Naive thymus-derived CD8-positive, alpha-beta T cell (primary cell): ENCODE measurements at places on chromosomes 4 and X. TPM values are rescaled to one million over a fixed set of nuclear protein-coding genes. Genes with fewer than 3 reads are reported as not detected.

DNA sequence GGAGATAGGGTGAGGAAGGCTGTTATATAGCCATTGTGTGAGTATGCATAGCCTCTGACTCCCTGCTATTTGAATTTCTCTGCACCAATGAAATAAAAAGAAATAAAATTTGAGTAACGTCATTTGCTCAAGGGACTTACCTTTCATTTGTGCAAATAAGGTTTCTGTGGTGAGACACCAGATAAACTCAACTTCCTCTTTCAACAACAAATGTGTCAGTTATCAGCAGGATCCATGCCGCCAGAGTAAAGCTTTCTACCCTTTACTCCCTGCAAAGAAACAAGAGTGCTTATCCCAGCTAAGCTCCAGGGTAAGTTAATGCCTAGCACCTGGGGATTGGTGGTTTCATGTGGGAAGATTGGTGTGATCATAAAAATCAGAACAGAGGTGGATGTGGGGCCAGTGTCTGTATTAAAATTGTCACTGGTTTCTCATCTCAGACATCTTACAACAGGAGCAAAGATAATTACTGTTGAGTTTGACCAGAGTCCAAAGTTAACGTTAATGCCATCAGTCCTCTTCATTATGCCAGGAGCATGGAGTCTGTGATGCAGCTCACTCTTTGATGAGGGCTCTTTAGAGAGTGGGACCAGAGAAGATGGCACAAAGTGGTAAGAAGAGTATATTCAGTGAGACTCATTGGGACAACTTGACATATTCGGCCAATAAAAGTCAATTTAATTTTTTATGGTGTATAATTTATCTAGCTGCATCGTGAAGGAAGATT lies at the start of gene P2RY10:
Gene P2RY10, plus strand, starts transcription at position 206 of the 727 bp plus-strand sequence. CDS start 15,130 bp downstream, outside the sequence.
- peak; percentile 18 for DNase-seq
- peaks cover 2% of the 10 kb centered on the region for H3K36me3 ChIP-seq
- H3K4me1 ChIP-seq, result peaks cover 57% of the 10 kb centered on the region
- peak within 1 kb of the TSS; percentile 95 for H3K27ac ChIP-seq
- H3K27me3 ChIP-seq, result no peaks in the 10 kb centered on the region

GRCh38 chrX:40227125-40227524 lies 129.4 kb upstream of the BCOR start:
- no peaks in the 10 kb centered on the region for H3K27me3 ChIP-seq
- H3K4me1 ChIP-seq, result no peaks in the 10 kb centered on the region
- H3K27ac ChIP-seq, result no peak overlapping the region
- H3K36me3 ChIP-seq, result no peaks in the 10 kb centered on the region
- H3K4me3 ChIP-seq, result no peak overlapping the region
- DNase-seq, result no peak

- H3K27me3 ChIP-seq, result peaks cover 62% of the 10 kb centered on the region
- H3K27ac ChIP-seq, result no peak within 1 kb of the TSS
- no peak for DNase-seq
Measured at GRCh38 chrX:120310861-120311726, at the start of gene TMEM255A. TSS of gene TMEM255A (minus strand) at chrX:120311461. CDS start at chrX:120311309, 152 bp downstream.

GRCh38 chr4:39682138-39682537 lies 15.8 kb upstream of the UBE2K start:
- no peaks in the 10 kb centered on the region for H3K27me3 ChIP-seq
- H3K36me3 ChIP-seq, result no peaks in the 10 kb centered on the region
- H3K4me1 ChIP-seq, result no peaks in the 10 kb centered on the region
- no peak overlapping the region for H3K4me3 ChIP-seq

- no peak overlapping the region for H3K4me3 ChIP-seq
- H3K27ac ChIP-seq, result no peak overlapping the region
- H3K4me1 ChIP-seq, result no peaks in the 10 kb centered on the region
- H3K36me3 ChIP-seq, result no peaks in the 10 kb centered on the region
- DNase-seq, result no peak
- no peaks in the 10 kb centered on the region for H3K27me3 ChIP-seq
Measured at GRCh38 chrX:33726281-33727160, 405.6 kb downstream of the FAM47A start.

DNA sequence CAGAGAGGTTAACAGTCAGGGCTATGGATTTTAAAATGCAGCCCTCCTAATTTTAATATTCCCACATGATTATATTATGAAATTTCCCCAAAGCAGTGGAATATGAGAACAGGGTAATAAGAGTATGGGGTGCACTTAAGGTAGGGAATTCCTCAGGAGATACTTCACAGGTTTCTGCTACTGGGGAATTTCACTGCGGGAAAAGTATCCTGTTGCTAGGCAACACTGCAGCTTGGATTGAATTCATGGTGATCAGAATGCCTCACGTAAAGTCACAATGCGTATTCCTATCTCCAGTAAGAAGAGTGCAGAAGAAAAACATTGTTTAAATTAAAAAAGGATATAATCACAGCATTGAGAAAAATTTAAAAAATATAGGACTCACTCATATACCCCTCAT lies 398.1 kb upstream of the RPS6KA3 start:
- no peak overlapping the region for H3K4me3 ChIP-seq
- no peaks in the 10 kb centered on the region for H3K27me3 ChIP-seq
- H3K27ac ChIP-seq, result no peak overlapping the region
- H3K4me1 ChIP-seq, result no peaks in the 10 kb centered on the region

GRCh38 chr4:161252520-161253141 lies 911.2 kb downstream of the FSTL5 start:
- H3K4me3 ChIP-seq, result no peak overlapping the region
- no peak for DNase-seq
- peaks cover 16% of the 10 kb centered on the region for H3K36me3 ChIP-seq
- H3K27me3 ChIP-seq, result no peaks in the 10 kb centered on the region
- no peaks in the 10 kb centered on the region for H3K4me1 ChIP-seq

DNA sequence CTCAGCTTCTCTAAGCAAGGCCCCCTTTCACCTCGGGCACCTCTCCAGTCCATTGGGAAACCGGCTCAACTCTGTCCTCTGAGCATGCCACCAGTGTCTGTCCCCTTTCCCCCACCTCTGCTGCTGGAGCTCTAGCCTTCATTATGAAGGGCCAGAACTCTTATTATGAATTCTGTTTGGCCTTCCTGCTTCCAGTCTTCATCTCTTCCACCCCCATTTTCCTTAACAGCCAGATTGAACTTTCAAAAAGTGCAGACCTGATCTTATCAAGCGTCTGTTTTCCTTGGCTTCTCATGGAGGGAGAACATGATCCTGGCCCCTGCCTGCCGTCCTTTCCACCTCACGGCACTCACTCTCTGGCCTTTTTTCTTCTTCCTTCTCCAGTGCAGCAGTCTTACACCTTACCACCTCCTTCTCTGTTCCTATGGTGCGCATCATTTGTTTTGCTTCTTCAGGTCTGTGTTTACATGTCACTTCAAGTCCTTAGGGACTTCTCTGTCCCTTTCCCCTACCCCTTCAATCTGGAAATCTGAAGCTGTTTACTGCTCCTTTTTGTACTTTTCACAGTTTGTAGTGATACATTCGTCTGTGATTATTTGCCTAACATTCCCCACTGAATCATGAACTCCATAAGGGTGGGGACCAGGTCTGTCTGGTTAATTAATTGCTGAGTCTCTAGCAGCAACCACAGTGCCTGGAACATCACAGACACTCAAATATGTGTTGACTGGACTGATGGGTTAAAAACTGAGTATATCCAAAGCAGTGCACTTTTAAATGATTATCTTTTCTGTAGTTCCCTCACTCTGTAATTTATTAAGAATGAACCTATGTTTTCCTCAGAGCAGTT lies 55.8 kb downstream of the FNIP2 start:
- H3K27me3 ChIP-seq, result no peaks in the 10 kb centered on the region
- H3K4me3 ChIP-seq, result no peak overlapping the region
- peaks cover 13% of the 10 kb centered on the region for H3K36me3 ChIP-seq

DNA sequence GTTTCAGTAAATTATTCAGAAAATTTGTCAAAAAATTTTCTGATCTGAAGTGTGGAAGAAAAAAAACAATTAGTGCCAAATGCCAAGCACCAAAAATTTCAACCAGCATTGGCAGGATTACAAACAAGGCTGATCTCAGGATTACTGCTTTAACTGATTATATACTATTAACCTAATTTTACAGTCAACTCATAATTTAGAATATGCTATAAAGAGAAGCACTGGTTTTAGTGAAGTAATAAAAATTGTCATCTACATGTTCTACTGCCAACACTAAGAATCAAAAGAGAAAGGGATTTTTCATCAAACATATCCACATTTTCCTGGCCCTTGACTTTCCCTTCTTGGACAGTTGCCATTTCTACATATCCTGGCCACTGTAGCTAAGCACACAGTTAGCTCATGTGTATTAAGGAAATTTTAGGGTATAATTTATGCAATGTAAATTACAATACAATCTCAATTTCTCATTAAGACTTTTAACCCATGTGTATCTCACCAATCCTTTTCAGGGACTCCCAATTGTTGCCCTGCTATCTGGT lies 33.8 kb downstream of the THOC2 start:
- H3K4me3 ChIP-seq, result no peak overlapping the region
- H3K27ac ChIP-seq, result no peak overlapping the region
- H3K4me1 ChIP-seq, result no peaks in the 10 kb centered on the region
- H3K27me3 ChIP-seq, result no peaks in the 10 kb centered on the region
- H3K36me3 ChIP-seq, result no peaks in the 10 kb centered on the region

DNA sequence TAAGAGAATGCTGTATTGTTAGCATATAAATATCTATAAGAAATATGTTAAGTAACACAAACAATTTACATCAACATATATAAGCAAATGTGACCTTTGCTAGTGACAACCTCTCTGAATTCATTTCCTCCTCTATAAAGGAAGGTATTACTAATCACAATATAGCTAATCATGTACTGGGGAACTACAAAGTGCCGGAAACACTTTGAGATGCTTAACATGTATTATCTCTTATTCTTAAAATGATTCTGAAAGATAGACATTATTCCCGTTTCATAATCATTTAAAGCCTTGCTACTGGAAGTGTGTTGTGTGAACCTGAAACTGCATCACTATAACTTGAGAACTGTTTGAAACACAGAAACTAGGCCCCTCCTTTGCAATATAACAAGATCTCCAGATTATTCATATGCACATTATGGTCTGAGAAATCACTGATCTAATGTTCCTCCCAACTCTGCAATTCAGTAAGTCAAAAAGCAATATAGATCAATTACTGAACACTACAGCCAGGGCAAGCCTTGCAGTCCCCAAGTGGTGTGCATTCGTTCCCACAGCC lies 54.0 kb downstream of the KLHL8 start:
- H3K4me1 ChIP-seq, result no peaks in the 10 kb centered on the region
- H3K36me3 ChIP-seq, result no peaks in the 10 kb centered on the region
- no peaks in the 10 kb centered on the region for H3K27me3 ChIP-seq

DNA sequence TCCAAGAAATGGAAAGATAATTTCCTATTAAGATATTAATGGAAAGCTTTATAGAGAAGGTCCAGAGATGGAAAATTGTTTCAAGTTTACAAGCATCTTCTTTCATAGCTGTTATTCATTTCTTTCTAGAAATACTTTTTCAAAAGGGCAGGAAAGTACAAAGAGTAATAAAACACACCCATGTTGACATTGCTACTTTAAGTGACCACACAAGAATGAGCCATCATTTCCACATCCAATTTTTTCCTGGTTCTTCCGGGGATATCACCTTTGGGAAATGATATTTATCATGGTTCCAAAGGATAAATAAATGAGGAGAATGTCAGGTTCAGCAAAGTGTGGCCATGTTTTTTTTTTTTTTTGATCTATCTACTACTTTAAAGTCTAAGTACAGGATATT lies 4.5 kb downstream of the GLRA2 start:
- H3K27me3 ChIP-seq, result peaks cover 7% of the 10 kb centered on the region
- H3K27ac ChIP-seq, result no peak overlapping the region
- H3K4me3 ChIP-seq, result no peak overlapping the region
- DNase-seq, result no peak
- H3K4me1 ChIP-seq, result no peaks in the 10 kb centered on the region
- no peaks in the 10 kb centered on the region for H3K36me3 ChIP-seq

DNA sequence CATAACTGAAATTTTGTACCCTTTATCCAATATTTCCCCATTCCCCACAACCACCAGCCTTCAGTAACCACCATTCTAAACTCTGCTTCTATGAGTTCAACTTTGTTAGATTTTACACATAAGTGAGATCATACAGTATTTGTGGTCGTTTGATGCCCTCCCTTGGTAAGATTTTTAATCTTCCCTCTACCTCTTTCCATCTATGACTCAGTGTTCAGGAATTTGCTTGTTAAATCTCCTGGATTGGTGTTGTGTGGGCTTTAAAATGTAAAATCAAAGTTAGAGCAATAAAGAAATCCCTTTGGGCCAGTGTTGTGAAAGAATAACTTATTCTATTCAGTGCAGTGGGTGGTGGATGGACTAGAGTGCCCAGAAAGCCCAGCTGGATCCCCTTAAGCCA lies 37.4 kb downstream of the SLC16A2 start:
- no peak for DNase-seq
- H3K27ac ChIP-seq, result no peak overlapping the region
- no peaks in the 10 kb centered on the region for H3K36me3 ChIP-seq
- no peaks in the 10 kb centered on the region for H3K27me3 ChIP-seq
- H3K4me3 ChIP-seq, result no peak overlapping the region
- no peaks in the 10 kb centered on the region for H3K4me1 ChIP-seq

- peak overlapping the region; percentile 81 for H3K4me3 ChIP-seq
- peaks cover 17% of the 10 kb centered on the region for H3K4me1 ChIP-seq
- H3K36me3 ChIP-seq, result peaks cover 3% of the 10 kb centered on the region
Measured at GRCh38 chr4:80198441-80198837, 1.1 kb downstream of the PRDM8 start.

GRCh38 chr4:107988763-107989035 lies 990 bp upstream of the HADH start:
- H3K27ac ChIP-seq, result peak overlapping the region; percentile 99
- no peaks in the 10 kb centered on the region for H3K36me3 ChIP-seq
- no peak for DNase-seq
- H3K4me3 ChIP-seq, result no peak overlapping the region

DNA sequence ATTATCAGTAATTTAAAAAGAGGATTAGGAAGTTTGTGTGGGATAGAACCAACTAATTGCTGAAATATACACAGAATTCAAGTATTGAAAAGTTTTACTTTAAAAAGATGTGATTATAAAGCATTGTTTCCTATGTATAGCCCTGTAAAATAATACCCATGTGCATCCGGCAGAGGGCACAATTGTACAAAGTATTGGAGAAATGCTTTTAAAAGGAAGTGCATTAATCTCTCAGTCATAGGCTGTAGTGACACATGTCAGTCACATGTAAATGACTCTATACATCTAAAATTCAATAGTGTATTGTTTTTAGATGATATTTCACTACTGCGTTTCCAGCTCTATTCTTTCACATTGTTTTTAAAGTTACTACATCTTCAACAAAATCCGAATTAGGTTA lies 9.7 kb upstream of the GEMIN8 start:
- DNase-seq, result peak; percentile 46
- H3K27me3 ChIP-seq, result peaks cover 15% of the 10 kb centered on the region
- no peak overlapping the region for H3K4me3 ChIP-seq
- no peaks in the 10 kb centered on the region for H3K4me1 ChIP-seq
- no peak overlapping the region for H3K27ac ChIP-seq

GRCh38 chr4:156132196-156132595 lies 178.5 kb upstream of the CTSO start:
- no peaks in the 10 kb centered on the region for H3K27me3 ChIP-seq
- no peak for DNase-seq
- H3K36me3 ChIP-seq, result no peaks in the 10 kb centered on the region

CT45A3 gene
- total RNA-seq, result not detected

ACOX3 gene
- 17.3 TPM for total RNA-seq

GPR78 gene
- total RNA-seq, result not detected

CHIC1 gene
- 14.3 TPM for total RNA-seq

SLC10A4 gene
- total RNA-seq, result not detected

RASGEF1B gene
- 13.6 TPM for total RNA-seq

HDAC6 gene
- total RNA-seq, result 124 TPM

MAGEA9B gene
- total RNA-seq, result not detected

ESX1 gene
- total RNA-seq, result not detected

HSFX3 gene
- total RNA-seq, result not detected

DDX53 gene
- not detected for total RNA-seq

IL15 gene
- total RNA-seq, result 0.42 TPM

PDLIM3 gene
- not detected for total RNA-seq

SHROOM4 gene
- not detected for total RNA-seq

PITX2 gene
- not detected for total RNA-seq

CSAG3 gene
- total RNA-seq, result not detected
